Stimulated activated CD8-positive, alpha-beta memory T cell treated with anti-CD3 and anti-CD28 coated beads, Interleukin-2, amount 100 ng/mL, for 1 hour (primary cell): ENCODE measurements at places on chromosomes 16 and 17.

DNA sequence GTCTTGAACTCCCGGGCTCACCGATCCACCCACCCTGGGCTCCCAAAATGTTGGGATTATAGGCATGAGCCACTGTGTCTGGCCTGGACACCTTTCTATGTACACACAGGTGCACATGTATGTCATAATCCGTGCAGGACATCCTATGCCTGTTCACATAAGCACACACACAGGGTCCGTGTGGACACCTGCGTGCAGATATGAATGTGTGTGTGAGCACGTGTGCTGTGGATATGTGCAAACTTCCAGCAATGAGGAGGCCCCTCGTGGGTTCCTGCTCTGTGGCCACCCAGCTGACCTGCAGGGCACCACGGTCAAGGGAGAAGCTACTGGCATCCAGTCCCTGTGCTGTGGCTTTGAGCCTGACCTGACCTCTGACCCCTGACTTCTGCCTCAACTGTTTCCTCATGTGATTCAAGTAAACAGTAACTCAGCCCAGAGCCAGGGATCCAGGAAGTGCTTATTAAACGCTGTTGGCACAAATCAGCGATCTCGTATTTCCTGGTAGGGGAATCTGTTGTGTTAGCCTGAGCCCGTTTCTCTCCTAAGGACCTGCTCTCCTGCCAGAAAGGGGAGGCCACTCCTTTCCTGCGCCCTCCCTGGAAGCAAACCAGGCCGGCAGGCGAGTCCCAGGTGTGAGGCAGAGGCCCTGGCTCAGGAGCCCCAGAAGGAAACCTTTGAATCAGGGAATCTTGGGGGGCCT lies 6.5 kb downstream of the CPNE7 start:
- DNase-seq, result no peak

GRCh38 chr17:61409301-61410112 lies 9.9 kb downstream of the TBX2 start:
- no peak for DNase-seq

DNA sequence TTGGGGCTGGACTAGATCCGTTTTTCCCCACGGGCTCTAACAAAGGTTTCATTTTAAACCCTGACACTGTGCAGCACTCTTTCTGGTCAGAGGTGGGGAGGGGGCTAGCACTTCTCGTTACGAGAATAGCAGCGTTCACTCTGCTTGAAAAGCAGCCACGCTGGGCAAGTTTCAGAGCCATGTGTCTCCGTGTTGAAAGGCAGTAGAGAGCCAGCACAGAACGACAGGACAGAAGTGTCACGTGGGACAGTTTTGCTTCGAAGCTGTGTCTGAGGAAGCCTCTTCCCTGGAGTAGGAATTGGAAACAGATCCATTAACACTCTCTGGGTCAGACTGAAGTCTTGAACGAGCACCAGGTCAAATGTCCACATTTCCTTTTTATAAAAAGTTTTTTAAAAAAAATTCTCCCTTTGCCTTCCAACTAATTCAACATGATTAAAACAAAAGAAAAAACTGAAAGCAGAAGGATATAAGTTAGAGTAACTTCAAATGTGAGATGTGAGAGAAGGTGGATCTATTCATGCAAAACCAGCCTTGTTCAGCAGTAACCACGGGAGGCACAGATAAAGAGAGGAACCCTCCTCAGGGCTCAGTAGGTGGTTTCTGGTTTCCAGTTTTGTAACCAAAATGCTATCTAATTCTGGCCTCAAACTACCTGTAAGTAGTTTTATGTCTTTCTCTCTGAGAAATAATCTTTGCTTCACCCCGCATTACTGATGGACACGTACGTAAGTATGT lies 65.0 kb downstream of the SMG6 start:
- no peak for DNase-seq

DNA sequence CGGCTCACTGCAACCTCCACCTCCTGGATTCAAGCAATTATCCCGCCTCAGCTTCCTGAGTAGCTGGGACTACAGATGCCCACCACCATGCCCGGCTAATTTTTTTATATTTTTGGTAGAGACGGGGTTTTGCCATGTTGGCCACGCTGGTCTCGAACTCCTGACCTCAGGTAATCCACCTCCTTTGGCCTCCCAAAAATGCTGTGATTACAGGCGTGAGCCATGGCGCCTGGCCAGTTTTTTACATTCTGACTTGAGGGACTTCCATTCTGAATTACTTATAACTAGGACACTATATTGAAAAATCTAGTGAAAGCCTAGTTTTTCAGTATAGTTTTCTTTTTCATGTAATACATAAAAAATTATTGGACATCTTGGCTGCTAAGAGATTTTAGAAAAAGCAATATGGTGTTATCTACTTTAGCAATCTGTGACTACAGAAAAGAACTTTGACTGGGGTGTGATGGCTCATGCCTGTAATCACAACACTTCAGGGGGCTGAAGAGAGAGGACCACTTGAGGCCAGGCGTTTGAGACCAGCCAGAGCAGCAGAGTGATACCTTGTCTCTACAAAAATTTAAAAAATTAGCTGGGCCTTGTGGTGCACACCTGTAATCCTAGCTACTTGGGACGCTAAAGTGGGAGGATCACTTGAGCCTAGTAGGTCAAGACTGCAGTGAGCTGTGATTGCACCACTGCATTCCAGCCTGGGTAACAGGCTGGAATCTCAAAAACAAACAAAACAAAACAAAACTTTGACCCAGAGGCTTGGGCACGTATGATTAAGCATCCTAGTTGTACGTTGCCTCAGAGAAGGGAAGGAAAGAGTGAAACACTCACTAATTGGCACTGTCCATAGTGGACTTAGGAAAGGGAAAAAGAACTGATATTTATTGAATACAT lies 26.8 kb upstream of the GOSR1 start:
- DNase-seq, result no peak

- no peak for DNase-seq
Observed at GRCh38 chr17:27449541-27449940, 6.7 kb upstream of the KSR1 start.

GRCh38 chr17:81511804-81512561 lies 616 bp downstream of the ACTG1 start:
- no peak for DNase-seq

DNA sequence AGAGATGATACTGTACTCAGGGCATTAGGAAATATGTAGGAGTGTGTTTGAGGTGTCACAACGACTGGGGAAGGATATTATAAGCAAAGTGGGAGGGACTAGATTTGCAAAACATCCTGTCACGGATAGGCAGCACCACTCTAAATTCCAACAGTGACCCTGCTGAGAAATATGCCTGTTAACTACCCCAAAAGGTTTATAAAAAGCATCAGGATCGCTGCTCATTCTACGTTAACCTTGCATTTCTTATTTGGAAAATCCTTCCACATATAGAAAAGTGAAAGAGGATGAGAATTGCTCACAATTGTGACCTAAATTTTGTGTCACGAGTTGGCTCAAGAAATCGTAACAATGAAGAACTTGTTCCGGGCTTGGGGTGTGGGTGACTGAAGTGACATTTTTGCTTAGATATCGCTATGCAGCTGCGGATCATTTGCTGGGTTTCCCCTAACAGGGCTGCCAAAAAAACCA lies 51.6 kb downstream of the N4BP1 start:
- no peak for DNase-seq

- no peak for DNase-seq
Observed at GRCh38 chr17:2926019-2926650, 129.9 kb downstream of the RAP1GAP2 start.
